ENCODE measurements at places on chromosomes 11 and 22.

GRCh38 chr11:61345170-61345610, 12.2 kb downstream of the TKFC start:
- DNase-seq: no peak

GRCh38 chr11:110046775-110047380, 46.3 kb upstream of the ZC3H12C start:
- no peak for DNase-seq

DNA sequence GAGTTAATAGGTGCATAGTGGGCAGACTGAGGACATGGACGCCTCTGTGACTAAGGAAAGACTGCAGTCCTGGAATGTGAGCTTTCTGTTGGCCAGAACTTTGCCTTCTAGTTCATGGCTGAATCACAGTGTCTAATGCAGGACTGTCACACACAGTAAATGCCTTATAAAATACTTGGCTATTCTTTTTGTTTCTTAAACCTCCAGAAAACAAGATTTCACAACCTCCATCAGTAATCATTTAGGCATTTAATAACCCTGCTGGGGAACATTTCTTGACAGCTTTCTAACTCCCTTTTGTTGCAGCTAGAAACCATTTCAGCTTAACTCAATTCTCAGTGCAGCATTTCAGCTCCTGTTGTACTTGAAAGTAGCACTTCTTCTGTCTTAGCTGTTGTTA, 335.8 kb upstream of the DDI1 start:
- DNase-seq: no peak

DNA sequence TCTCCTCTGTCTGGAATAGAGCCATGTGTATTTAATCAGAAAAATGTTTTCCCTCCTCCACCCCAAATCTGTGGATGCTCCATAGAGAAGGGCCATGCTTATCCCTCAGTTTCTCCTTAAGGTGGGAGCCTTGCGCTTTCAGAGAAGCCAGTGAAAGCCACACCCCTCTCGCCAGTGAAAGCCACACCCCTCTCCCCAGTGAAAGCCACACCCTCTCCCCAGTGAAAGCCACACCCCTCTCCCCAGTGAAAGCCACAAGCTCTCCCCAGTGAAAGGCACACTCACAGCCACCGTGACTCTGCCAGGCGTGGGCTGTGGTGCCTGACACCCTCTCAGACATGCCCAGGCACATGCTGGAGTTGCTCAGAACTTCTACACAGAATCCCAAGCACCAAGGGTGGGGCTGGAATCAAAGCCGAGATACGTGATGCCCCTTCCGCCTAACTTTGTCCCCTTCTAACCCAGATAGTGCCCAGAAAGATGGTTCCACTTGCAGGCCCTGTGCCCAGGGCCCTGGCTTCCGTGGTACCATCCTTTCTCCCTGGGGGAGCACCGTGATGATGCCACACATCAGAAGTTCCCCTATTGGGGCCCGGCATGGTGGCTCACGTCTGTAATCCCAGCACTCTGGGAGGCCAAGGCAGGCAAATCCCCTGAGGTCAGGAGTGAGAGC, 16.5 kb upstream of the PRR5 start:
- no peak for DNase-seq

- no peak for DNase-seq
These were observed 503.4 kb downstream of the DLG2 start for GRCh38 chr11:85123752-85124231.

GRCh38 chr22:37080438-37080837, 28.9 kb downstream of the KCTD17 start:
- DNase-seq: no peak

- DNase-seq: no peak
These were observed 189.1 kb downstream of the IGLL1 start for GRCh38 chr22:23391022-23391421.
